ENCODE measurements at places on chromosomes 2 and 18.

- no peak for DNase-seq
Observed at GRCh38 chr2:46863882-46864281, 51.7 kb downstream of the MCFD2 start.

DNA sequence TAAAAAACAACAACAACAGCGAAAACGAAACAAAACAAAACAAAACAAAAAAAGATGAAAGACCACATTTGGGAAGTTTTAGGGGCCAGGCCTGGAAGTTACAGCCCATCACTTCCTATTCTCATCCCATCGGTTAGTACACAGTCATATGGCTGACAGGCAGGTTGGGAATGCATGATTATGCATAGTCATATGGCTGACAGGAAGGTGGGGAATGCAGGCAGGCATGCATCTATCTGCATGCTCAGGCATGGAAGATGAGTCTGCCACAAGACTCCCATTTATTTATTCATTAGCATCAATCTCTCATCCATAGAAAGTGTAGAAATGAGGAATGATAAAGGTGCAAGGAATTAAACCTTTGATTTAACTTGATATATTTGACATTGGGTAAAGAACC, 325.3 kb upstream of the MEX3C start:
- DNase-seq = no peak

DNA sequence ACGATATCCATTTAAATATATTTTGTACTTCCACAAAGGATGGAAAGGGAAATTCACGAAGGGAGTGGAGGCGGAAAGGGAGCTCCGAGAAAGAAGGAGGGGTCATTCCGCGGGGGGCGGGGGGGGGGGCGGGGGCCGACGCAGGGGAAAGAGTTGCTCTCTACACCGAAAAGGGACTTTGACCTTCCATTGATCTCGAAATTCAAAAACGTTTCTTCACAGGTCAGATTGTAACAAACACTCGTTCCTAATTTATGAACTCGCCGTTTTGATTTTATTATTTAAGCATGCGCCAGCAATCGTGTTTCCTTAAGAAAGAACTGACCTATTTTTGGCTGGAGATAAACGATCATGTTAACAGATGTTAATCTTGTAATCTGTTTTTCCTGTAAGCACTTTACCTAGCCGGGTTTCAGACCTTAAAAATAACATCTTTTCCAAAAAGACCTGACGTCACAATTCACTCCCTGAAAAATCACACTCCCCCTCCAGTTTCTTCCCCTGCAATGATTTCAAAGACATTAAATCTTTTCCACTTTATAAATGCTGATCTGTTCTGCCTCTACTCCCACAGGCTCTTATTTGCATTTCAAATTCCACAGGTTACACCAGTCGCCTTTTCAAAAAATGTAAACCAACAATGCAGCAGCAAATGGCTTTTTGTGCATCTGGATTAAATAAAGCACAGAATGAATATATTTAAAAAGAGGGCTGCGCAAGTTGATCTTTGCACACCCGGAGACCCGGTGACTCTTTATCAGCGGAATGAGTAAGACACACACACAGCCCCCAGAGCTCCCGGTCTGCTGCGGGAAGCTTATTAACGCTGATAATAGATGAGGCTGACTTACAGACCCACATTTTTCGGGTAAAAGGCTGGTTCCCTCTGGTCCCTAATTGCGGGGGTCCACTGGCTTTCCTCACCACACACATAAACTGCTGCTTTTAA, 1.6 kb downstream of the ZNF516 start:
- no peak for DNase-seq

DNA sequence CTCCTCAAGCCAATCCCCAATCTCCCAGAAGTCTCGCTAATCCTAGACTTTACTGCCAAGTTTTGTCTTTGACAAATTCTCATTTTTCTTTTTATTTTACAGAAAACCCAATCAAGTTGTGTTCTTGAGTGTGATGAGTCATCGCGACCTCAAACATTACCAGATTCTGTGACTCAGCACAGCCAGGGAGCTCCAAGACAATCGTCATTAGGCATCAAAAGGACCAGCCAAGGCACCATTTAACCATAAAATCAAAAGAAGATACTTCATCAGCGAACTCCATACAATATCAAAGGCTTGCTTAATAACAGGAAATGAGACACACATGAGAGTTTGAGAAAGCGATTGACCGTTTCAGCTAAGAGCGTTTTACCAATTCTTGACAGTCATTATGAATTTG, 146.2 kb upstream of the AGAP1 start:
- no peak for DNase-seq

- no peak for DNase-seq
Observed at GRCh38 chr2:197813093-197813787, 8.8 kb downstream of the PLCL1 start.

DNA sequence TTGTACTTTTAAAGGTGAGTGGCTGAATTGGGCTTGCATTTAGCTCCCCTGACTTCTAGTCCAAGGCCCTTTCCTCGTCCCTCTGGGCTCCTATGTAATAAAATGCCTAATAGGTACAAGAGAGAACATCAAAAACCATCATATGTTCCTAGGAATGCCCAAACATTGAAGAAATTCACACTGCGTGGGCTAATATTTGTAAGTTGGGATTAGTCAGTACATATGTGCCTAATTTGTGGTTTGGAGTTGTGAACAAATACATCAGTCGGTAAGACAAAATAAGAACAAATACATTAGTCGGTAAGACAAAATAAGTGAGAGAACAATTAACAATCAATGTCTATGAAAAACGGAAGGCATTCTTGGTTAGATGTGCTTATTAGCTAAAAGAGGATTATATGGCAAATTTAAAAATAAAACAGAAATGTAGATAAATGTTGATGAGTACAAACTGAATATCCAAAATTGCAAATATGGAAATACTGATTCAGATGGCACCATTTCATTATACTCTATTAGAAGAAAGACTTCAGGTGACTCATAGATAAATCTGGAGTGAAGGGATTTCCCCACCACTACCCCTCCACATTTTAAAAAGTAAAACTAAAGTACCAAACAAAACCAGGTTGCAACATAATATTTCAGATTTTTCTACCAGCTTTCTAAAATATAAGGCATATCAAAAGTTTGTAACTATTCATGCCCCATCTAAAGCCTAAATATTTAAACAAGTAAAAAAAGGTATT, 325.4 kb downstream of the ZEB2 start:
- no peak for DNase-seq

DNA sequence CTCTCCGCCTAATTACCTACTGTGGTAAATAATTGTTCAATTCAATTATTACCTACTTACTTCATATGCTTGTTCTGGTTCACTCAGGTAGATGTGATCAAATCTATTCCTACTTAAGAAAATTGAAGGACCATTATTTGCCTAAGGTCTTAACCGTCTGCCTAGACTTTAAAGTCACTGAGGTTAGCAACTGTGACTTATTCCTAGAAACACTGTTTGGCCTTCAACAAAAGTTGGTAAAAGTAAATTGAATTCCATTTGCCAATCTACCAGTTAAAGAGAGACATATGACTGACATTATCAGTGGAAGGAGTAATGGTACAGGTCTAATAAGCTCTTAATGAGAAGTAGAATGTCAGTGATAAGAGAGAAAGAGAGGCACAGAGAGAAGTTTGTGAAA, 491.5 kb downstream of the NYAP2 start:
- no peak for DNase-seq

DNA sequence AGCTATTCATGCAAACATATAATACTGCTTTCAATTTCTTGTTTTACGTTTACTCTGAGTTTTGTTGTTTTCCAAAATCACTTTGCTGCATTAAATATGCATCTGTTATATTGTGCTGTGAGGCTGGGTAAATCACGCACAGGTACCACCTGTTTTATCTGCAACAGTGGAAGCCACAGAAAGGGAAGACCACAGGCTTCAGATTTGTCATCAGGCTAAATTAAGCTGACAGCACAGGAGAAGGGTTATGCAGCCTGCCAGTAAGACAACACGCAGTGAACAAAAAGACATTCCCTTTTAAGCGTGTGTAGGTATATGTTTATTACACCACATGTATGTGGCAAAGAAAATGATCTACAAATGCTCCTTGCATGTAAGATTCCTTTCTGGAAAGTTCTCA, 38.2 kb downstream of the ZNF516 start:
- no peak for DNase-seq

DNA sequence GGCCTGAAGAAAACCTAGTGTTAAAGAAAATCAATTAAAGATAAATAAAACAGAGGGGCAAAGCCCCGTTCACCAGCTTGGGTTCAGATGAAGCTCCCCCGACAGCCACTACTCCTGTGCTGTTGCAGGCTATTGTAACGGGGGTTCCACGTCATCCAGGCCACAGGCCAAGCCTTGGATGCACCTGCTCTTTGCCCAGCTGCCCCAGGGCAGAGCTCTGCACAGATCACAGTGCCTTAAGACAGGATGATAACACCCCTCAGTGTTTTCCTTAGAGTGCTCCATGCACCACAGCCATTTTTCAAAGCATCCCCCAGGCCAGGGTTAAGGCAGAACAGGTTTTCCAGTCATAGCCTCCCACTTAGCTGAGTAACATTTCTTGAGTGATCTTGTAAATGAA, 32.0 kb downstream of the FASTKD2 start:
- no peak for DNase-seq
